ENCODE measurements at places on chromosomes 4 and X.

- no peak for DNase-seq
Observed at GRCh38 chr4:90118527-90119195, 8.5 kb upstream of the CCSER1 start.

- no peak for DNase-seq
Observed at GRCh38 chr4:106694232-106694631, 325.7 kb upstream of the GIMD1 start.

DNA sequence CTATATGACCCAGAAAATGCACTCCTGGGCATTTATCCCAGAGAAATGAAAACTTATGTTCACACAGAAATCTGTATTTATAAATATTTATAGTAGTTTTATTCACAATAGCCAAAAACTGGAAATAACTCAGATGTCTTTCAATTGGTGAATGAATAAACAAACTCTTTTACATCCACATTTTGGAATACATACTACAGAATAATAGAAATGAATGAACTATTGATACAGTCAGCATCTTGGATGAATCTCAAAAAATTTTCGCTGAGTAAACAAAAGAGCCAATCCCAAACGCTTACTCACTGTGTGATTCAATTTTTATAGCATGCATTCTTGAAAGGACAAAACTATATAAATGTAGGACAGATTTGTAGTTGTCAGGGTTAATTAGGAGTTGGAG lies 75.1 kb upstream of the HTR2C start:
- no peak for DNase-seq

DNA sequence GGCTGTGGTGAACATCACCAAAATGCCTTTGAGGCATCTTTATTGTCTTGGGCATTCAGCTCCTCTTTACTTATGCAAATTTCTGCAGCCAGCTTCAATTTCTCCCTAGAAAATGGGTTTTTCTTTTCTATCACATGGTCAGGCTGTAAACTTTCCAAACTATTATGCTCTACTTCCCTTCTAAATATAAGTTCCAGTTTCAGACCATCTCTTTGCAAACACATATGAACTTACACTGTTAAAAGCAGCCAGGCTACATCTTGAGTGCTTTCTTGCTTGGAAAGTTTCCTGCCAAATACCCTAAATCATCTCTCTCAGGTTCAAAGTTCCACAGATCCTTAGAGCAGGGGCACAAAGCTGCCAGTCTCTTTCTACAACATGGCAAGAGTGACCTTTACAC lies 13.2 kb downstream of the SCLT1 start:
- no peak for DNase-seq

- no peak for DNase-seq
Observed at GRCh38 chr4:4948370-4948769, 70.9 kb downstream of the CYTL1 start.

DNA sequence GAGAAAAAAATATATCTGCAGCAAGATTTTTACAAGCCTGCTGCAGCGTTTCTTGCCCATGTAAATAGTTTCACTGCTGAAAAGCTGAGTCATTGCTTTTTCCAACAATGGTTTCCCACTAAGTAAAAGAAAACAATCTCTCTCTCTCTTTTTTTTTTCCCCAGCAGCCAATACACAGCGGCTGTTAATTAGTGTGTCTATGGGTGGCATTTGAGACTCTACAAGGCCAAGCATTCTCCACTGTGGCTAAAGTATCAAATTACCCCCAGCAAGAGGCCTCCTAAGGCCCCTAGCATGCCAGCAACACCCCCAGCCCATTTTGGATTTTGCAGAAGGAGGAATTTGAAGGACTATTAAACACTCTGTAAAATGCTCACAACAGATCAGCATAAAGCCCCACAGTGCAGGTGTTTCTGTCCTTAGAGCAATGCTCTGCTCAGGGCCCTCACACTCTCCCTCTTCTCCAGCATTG lies 837.4 kb downstream of the TRIML1 start:
- DNase-seq = peak; percentile 68

DNA sequence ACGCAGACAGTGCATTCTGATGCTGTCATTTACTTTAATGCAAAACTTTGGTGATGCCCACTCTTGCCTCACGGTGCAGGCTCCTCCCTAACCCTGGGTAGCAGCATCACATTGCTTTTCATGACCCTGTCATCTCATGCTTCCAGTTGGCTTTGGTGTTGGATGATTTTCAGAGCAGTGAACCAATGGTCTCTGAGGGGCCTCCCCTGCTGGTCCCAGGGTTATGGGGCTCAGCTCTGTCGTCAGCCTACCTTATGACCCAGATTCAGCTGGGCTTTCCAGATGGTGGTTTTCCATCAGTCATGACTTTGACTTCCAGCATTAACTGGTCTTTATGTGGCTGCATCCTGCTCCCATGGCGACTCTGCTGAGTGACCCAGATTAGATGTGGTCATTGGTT lies 56.0 kb downstream of the NOP14 start:
- no peak for DNase-seq

DNA sequence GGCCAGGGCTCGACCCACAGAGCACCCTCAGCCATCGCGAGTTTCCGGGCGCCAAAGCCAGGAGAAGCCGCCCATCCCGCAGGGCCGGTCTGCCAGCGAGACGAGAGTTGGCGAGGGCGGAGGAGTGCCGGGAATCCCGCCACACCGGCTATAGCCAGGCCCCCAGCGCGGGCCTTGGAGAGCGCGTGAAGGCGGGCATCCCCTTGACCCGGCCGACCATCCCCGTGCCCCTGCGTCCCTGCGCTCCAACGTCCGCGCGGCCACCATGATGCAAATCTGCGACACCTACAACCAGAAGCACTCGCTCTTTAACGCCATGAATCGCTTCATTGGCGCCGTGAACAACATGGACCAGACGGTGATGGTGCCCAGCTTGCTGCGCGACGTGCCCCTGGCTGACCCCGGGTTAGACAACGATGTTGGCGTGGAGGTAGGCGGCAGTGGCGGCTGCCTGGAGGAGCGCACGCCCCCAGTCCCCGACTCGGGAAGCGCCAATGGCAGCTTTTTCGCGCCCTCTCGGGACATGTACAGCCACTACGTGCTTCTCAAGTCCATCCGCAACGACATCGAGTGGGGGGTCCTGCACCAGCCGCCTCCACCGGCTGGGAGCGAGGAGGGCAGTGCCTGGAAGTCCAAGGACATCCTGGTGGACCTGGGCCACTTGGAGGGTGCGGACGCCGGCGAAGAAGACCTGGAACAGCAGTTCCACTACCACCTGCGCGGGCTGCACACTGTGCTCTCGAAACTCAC lies 3.6 kb downstream of the MID1IP1 start:
- no peak for DNase-seq

- DNase-seq = no peak
Observed at GRCh38 chr4:88587306-88587705, 5.0 kb upstream of the HERC3 start.

GRCh38 chrX:44043496-44043895 lies 70.3 kb upstream of the NDP start:
- no peak for DNase-seq

GRCh38 chrX:71081330-71082123 lies 13.4 kb upstream of the SNX12 start:
- no peak for DNase-seq

DNA sequence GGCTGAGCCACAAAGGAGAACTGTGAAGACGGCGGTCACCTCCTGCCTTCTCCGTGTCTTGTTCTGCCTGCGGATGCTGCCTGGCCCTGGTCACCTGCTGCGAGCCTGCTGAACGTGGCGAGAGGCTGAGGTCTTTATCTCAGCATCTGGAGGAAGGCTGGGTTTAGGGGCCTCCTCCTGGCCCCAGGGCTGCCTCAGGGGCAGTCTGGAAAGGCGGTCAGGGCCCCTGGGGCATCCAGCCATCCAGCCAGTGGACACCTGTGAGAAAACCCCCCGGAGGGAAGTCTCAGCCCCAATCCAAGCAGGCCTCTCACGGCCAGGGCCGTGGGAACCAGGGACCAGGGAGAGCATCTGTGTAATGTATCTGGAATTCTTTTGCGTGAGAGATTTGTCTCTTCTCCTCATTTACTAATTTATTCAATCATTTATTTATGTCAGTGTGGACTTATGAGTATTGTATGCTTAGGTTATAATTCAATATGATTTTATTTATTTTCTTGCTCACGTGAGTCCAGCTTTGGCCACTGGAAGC lies 11.3 kb downstream of the PDE6B start:
- no peak for DNase-seq

DNA sequence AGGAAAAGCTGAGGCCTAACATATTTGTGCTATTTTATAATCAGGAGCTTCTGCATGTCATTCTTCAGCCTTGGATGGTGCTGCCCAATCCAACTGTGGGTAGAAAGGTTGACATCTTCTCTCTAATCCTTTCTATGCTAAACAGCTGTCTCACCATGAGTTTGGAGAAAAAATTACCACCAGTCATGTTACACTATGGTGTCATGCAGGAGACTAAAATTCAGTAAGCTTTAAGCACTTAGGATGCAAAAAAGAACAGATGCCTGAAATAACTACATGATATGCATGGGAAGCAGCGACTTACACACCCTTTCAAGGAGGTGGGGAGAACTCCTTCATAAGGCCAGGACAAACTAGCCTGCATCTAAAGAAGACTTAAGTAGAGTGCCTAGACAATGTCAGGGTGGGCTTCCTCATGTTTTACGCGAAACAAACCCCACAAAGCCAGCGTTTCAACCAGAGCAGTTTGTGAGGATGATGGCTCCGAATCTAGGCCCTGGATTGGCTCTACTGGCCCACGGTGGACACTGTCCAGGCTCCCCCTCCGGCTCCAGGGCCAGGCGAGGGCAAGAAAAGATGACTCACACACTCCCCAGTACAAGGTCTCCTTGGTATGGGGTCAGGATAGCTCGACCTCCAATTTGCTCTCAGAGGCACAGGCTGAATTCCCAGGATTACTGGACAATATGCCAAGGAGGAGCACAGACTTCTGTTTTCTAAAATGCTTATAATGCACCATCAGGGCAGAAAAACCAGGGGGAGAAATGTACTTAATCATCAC lies 45.1 kb downstream of the STX18 start:
- DNase-seq = no peak

GRCh38 chrX:135489542-135489941 lies 30.9 kb upstream of the INTS6L start:
- DNase-seq = no peak

GRCh38 chr4:161463436-161463835 lies 700.4 kb downstream of the FSTL5 start:
- no peak for DNase-seq

DNA sequence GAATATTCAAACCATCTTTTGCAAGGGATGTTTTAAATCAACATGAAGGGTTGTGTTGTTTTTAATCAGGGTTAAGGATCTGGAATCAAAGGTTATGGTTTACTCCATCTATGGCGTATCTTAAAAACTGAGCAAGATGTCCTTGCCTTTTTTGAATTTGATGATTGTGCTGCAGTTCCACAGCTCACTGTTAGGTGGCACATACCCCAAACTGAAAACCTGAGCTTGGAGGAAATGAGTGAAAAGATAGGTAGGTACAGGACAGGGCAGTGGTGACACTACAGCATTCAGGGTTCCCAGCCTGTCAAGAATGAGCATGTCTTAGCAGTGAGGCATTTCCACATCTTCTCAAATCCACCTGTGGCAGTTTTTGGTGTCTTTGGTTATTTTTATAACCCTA lies 13.1 kb upstream of the EOLA1 start:
- no peak for DNase-seq

DNA sequence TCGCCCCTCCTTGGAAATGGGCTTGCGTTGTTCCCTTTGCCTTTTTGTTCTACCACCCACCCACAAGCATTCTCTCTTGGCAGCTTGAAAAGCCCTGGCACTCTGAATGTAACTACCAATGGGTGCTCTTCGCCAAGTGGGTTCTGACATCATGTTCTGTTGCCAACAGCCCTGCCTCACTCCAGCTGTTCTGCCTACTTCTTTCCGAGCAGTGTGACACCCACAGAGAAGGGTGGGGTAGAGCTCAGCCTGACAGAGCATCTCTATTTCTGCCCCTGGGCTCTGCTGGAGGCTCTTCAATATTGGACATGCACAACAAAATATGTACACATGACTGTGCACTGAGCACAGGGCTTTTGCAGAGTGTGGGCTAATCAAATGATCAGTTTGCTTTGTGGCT lies 15.6 kb upstream of the EXOSC9 start:
- no peak for DNase-seq

- no peak for DNase-seq
Observed at GRCh38 chr4:136643416-136643815, 888.9 kb downstream of the PCDH18 start.

DNA sequence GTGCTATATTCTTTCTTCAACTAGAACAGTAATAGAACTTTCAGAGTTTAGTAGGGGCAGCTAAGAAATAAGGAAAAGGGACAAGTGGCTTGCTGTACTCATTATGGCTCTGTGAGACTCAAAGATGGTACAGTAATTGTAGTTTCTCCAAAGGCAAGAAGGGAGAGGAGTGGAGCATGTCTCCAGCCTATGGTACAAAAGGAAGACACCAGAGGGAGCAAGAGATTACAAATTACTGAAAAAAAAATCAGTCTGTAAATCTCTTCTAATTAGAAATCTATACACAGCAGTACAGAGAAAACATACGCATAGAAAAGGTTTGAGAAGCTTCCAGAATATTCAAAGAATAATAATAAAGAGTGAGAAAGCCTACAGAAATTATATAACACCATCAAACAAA lies 61.4 kb downstream of the KLHL4 start:
- no peak for DNase-seq

GRCh38 chr4:2804449-2804972 lies 11.6 kb downstream of the SH3BP2 start:
- DNase-seq = no peak

DNA sequence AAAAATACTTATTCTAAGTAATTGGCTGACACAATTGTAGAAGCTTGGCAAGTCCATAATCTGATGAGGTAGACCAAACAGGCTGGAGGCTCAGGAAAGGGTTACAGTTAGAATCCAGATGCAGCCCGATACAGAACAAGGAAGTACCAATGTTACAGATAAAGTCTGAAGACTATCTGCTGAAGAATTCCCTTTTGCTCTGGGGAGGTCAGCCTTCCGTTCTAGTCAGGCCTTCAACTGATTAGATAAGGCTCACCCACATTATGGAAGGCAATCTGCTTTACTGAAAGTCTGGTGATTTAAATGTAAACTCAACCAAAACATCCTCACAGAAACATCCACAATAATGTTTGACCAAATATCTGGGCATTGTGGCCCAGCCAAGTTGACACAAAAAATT lies 7.4 kb upstream of the DYNLT3 start:
- no peak for DNase-seq

DNA sequence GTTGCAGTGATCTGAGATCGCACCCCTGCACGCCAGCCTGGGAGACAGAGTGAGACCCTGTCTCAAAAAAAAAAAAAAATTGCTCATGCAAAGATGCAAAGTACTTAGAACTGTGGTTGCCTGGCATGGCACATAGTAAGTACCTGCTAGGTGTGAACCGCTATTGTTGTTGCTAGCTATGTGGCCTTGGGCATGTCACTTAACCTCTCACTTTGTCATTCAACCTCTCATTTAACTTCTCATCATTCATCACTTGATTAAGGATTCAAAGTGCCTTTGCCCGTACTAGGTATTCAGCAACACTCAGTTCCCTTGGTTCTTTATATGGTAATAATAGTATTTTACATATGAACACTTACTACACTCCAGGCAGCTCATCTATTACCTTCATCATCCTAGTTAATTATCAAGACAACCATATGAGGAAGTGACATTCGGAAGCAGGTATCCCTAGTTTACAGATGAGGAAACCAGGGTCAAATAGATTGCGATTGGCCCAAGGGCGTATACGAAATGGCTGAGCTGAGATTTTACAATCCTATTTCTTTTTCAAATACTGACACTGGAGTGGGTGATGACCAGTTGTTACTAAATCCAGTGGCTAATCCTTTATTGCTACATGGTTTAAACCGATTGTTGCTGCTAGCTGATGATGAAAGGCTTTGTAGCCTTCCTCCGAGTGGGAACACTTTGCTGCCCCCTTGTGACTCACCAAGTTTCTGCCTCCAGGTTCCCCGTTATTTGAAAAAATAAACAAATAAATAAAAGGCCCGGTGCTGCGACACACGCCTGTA lies 28.8 kb upstream of the SOWAHD start:
- peak; percentile 51 for DNase-seq
